ENCODE measurements at places on chromosomes 6 and 20.

GRCh38 chr6:51569594-51569993, 517.8 kb downstream of the PKHD1 start:
- DNase-seq = no peak

DNA sequence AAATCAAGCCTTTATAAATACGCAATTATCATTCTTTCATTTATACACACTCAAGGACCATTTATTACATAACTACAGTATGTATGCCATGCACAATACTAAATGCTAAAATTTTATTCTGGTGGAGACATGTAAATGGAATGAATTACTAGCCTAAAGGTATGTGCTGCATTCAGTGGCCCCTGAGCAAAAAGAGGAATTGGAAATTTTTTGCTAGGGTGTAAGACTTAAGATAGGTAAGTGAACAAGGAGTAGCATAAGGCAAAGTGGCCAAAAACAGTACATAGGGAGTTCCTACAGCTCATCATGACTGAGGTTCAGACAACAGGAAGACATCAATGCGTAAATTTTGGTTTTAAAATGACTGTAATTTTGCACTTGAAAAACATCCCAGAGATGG, 2.3 kb upstream of the MTFR2 start:
- DNase-seq = no peak

DNA sequence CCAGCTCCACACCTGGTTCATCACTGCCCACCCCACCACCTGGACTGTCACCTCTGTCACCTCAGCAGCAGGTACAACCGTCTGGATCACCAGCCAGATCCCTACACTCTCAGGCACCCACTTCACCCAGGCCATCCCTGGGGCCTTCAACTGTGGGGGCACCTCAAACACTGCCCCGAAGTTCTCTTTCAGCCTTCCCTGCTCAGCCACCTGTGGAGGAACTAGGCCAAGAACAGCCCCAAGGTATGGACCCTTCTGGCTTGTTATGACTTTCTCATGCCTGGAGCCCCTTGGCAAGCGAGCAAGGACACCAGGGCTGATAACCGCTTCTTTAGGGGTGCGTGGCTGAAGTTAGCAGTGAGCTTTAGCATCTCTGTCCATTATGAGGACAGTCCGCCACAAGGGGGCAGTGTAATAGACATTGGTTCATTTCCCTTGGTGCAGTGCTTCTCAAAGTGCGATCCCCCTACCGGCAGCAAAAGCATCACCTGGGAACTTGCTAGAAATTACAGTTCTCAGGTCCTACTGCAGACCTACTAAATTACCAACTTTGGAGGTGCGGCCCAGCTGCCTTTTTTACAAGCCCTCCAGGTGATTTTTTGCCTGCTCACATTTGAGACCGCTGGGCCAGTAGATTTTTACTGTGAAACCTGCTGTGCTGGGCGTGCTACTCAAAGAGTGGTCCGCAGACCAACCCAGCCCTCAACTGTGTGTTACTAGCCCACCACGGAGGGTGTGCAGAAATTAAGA, 32.5 kb downstream of the PNPLA1 start:
- DNase-seq = peak; percentile 93

DNA sequence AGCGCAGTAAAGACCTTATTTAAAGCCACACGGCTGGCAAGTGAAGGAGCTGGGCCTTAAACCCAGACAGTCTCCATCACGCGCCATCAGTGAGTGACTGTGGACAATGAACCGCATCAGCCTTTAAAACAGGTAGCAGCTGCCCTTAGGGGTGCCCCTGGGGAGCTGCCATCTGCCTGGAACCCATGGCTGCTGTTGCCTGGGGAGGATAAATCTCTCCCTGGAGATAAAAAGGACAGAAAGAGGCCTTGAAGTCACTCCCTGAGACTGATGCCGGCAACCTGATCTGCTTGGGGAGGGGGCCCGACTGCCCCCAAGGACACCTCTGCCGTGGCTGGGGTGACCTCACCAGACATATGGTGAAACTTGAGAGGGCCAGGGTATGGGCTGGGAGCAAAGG, 73.5 kb downstream of the PREX1 start:
- DNase-seq = no peak

GRCh38 chr6:154491567-154492470, 18.7 kb downstream of the CNKSR3 start:
- DNase-seq = no peak

DNA sequence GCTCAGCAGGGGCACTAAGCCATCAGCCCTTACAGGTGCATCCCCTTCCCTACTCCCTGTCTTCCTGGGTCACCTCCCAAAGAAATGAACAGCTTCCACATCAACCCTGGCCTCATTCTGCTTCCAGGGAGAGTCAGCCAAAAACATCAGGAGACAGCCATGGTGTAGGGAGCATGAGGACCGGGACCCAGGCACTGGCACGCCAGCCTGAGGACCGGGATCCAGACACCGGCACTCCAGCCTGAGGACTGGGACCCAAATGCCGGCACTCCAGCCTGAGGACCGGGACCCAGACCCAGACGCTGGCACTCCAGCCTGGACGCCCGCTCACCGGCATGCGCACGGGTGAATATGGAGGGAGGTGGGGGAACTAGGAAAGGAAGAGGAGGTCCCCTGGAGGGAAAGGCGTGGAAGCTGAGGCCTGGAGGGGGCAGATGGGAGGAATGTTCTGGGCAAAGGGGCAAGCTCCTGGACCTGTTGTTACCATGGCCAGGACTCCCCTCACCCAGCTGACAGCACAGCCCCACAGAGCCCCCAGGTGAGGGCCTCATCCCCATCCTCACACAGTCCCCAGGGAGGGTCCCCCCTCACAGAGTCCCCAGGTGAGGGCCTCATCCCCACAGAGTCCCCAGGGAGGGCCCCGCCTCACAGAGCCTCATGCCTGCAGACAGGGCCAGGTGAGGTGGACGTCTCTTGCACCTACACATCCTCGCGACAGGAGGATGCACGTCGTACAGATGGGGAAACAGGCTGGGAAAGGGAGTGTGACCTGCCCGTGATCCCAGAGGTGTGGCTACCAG, 26.0 kb upstream of the MRGBP start:
- no peak for DNase-seq

- no peak for DNase-seq
Measured at GRCh38 chr6:150622476-150622875, 22.8 kb downstream of the PLEKHG1 start.

DNA sequence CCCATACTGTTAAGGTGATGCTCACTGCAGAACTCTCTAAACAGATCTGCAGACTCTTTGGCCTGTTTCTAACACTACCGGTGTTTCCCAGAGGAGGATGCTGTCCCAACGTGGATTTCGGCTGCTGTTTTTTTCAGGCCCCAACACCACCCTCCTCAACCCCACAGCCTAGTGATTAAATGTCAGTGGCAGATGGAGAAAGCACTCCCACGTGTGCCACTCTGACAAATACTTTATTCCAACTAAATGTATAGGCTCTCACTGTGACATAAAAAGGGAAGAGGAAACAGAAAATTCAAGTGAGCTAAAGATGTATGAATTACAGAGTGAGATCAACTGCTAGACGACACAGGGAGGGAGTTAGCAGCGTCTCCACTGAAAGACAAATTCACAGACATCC, 3.6 kb downstream of the TBC1D20 start:
- no peak for DNase-seq

GRCh38 chr20:41869261-41869660, 251.1 kb upstream of the CHD6 start:
- DNase-seq = no peak

GRCh38 chr6:41190791-41191190, 10.2 kb downstream of the TREML2 start:
- DNase-seq = no peak

DNA sequence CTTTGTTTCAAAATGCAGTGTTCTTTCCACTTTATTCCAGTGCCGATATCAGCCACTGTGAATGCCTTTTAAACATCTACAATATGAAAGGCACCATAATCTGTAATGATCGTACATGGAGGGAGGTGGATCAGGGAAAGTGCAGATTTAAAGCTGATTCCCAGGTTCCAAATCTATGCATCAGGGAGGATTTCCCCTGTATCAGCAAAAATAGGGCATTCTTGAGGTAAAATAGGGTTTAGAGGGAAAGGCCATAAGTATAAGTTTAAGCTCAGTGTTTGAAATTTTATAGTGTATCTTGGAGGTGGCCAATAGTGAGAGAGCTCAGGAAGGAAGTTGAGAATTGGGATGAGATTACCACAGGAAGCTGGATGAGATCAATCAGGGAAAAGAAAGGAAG, 289.7 kb upstream of the ID4 start:
- no peak for DNase-seq

DNA sequence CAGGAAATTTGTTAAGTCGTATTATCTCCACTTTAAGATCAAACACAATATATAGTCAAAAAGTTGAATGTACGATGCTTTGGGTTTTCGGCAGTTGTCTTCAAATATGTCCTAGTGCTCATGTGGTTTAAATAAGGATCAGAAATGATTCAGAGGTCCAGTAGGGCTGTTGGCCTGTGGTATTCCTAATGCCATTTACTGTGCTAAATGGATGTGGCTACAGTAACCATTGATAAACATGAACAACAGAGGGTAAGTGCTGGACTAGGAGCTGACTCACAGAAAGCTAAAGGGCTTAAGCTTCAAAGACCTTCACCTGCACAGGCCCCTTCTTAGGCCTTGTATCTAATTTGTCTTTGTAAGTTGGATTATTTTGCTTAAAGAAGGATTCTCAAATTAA, 80.5 kb upstream of the TPD52L1 start:
- DNase-seq = no peak

DNA sequence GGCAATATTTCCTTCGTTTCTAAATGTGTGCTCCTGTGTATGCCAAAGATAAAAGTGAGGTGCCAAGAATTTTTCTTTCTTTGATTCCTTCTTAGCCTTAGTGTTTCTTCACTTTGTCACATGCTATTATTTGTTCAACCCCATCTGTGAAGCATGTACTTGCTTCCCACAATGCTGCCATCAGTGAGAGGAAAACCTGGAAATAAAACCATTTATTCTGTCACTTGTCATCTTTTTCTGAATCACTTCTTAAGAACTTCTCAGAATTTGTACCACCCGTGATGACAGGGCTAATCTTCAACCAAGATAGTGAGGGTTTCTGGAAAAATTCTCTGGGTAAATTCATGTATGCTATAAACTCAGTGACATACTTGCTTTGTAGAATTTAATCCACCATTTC, 450.1 kb downstream of the COL12A1 start:
- DNase-seq = no peak

DNA sequence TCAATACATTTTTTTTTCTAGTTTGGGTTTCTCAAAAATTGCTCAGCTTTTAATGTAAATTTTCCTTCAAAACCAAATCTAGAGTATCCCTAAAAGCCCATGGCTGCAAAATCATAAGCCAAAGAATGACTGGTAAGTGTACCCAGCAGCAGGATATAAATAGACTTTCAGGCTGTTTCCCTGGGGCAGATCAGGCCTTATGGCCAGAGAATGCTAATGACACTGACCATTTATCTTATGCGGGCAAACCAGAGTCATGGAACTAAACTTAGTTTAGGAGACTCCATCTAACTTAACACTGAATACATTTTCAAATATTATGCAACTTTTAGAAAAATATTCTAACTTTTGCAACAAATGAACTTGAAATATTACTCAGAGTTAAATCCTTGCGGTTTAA, 7.4 kb downstream of the OSER1 start:
- no peak for DNase-seq

GRCh38 chr6:112259337-112259675, 4.9 kb upstream of the LAMA4 start:
- DNase-seq = no peak

DNA sequence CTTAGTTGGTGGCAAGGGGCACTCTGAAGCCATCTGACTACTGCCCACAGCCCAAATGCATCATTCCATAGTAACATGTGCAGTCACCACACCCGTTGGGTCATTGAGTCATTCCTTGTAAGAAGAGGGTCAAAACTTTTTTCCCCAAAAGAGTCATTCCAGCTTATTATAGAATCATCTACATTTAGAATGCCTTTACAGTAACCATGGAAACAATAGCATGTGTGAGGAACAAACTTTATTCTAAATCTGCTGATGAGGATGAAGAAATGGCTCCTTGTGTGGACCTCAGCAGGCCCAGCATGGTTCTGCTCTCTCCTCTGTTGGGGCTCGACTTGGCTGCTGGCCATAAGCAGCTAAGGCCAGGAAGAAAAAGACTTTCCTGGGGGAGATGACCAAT, 111.2 kb upstream of the PTPRT start:
- DNase-seq = no peak
